ENCODE measurements at places on chromosomes 1 and 21. TPM values are rescaled to one million over a fixed set of nuclear protein-coding genes. Genes with fewer than 3 reads are reported as not detected.

The CLDN17 gene
- polyA plus RNA-seq: not detected

The TSPAN1 gene
- polyA plus RNA-seq: 99.6 TPM

The OLIG1 gene
- 1.8 TPM for polyA plus RNA-seq

The GRHL3 gene
- 2.7 TPM for polyA plus RNA-seq

The TNFSF4 gene
- 2.0 TPM for polyA plus RNA-seq

The SLAMF9 gene
- not detected for polyA plus RNA-seq

The ASPM gene
- 21.4 TPM for polyA plus RNA-seq

The BMP8A gene
- 0.41 TPM for polyA plus RNA-seq

The SLC22A15 gene
- 4.0 TPM for polyA plus RNA-seq

DNA sequence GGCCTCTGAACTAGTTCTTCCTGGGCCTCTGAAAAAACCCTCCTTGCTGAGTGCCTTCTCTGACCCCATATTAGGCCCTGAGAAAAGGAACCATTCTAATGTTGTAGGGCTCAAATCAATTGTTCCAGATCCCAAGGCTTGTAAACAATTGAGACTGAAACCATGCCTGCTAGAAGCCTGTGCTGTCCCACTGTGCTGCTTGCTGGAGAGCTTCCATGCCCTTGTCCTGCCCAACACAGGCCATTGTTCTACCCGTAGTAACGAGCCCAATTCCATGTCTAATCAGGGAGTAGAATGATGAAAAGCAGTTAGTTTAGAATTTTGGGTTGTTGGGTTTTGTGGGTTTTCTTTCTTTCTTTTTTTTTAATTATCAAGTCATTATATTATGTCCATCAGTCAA, 47.4 kb downstream of the ZNF281 start:
- no peak for DNase-seq

DNA sequence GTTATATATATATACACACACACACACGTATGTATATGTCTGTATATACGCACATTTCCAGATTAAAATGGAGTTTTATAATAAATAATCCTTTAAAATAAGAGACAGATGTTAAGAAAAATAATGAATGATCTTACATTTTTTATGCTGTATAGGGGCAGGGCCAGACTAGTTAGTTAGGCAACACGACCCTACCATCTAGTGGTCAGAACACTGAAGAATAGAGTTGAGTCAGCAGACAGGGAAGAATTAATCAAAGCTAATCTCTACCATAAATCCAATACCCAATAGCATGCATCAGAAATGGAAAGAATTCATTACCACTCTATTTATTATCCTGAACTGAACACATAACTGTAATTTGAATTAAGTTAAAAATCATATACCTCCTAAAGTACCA, 156.7 kb downstream of the BRINP3 start:
- DNase-seq: no peak

GRCh38 chr21:42558846-42559245, 45.2 kb downstream of the SLC37A1 start:
- DNase-seq: no peak

GRCh38 chr1:208652296-208653160, 408.3 kb upstream of the PLXNA2 start:
- peak; percentile 52 for DNase-seq

DNA sequence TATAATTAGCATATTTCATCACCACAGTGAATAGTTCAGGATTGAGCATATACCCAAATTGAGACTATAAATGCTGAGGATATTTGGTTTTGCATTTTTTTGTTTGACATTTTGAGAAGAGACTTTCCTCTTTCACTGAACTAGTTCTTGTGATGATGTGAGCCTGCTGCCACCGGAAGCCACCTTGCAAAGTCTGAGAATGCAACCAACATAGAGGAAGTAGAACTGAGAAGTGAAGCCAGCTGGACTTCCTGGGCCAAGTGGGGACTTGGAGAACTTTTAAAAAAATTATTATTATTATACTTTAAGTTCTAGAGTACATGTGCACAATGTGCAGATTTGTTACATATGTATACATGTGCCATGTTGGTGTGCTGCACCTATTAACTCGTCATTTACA, 102.3 kb downstream of the RPE65 start:
- no peak for DNase-seq

GRCh38 chr21:16587141-16587581, 857.4 kb downstream of the USP25 start:
- DNase-seq: no peak

DNA sequence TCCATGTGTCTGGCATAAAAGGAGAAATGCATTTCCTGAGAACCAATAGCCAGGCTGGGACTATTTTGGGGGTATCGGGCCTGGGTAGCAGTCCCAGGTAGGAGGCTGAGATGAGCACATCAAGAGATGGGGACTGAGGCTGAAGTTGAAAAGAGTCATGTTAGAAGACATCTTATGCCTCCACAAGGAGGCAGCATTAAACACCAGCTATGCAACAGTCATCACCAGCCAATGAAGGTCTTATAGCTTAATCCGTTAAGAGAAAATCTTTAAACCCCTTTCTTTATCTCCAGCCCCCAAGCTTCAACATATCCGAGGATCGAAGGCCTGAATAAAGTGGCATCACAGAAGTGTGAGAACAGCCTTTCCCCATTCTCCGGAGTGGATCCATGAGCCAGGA, 640.7 kb upstream of the PTBP2 start:
- no peak for DNase-seq
